ENCODE measurements at places on chromosomes 7 and 10.

DNA sequence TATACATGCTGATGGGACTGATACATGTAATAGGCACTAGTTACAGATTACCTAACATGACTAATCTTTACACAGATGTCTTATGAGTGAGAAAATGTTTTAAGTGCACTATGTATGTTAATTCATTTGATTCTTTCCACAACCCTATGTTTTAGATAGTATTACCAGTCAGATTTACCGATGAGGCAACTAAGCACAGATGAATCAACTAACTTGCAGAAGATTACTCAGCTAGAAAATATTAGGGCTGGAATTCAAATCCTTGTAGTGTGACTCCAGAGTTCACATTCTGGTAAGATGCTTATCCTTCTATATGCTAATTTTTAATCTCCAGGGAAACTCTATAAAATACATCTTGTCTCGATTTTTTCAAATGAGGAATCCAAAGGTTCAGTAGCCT lies 964.9 kb downstream of the REEP3 start:
- DNase-seq: no peak

DNA sequence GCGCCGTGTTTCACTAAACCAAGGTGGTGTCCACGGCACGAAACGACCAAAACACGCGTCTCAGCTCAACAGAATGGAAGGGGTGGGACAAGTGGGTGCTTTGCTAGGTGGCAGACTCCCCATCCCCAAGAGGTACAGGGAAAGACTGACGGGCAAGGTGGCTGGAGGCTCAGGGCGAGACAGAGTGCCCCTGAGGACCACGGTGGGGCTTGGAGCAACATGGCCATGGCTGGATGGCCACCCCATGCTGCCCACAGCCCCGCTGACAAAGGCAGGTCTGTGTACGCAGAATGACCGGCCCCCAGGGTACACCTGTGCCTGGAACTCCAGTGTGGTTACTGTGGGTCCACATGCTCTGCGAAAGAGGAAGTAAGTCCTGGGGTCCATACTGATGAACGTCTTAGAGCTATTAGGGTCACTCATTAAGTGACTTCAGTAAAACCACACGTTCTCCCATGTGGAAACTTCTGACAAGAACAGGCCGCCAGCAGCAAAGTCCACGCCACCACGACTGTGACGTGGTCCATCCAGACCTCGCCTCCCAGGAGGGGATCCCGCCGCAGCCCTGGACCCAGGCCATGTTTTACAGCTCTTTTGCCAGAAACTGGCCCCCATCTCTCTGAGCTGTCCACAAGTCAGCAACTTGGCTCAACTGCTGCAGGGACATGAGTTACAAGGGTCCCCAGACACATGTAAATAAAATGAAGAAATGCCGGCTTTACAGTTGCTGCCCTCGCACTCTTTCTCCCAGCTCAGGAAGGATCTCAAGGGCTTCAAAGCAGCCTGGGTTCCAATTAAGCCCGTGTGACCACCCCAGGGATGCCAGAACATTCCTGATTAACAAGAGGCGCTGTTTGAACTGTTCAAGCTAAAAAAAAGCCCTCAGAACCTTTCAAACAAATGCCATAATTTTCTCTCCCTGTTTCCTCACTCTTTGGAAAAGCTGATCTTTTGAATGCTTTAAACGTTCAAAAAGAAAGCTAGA lies 66.8 kb downstream of the MAD1L1 start:
- DNase-seq: peak; percentile 66

GRCh38 chr10:59805014-59805413 lies 51.8 kb upstream of the MRLN start:
- no peak for DNase-seq

- DNase-seq: no peak
Observed at GRCh38 chr10:103648251-103648635, 154.7 kb downstream of the NEURL1 start.

- no peak for DNase-seq
Observed at GRCh38 chr10:131493432-131493831, 181.9 kb upstream of the TCERG1L start.

DNA sequence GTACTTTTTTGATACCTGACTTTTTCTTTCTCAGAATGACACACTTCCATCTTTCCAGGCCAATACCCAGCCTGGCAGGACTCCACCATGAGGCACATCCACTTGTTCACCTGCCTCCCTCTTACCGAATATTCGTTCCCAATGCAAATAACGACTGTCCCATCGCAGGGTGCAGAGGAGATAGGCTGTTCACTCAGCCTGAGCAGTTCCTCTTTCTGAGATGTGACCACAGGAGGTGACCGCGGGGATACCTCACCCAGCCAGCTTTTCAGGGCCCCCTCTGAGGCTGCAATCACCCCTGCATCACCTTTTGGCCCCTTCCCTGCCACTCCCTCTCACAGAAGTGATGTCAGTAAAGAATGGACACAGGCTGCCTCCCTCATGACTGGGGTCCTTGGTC lies 28.3 kb downstream of the PTPRN2 start:
- DNase-seq: no peak

GRCh38 chr7:94040254-94040653 lies 36.1 kb upstream of the BET1 start:
- no peak for DNase-seq

DNA sequence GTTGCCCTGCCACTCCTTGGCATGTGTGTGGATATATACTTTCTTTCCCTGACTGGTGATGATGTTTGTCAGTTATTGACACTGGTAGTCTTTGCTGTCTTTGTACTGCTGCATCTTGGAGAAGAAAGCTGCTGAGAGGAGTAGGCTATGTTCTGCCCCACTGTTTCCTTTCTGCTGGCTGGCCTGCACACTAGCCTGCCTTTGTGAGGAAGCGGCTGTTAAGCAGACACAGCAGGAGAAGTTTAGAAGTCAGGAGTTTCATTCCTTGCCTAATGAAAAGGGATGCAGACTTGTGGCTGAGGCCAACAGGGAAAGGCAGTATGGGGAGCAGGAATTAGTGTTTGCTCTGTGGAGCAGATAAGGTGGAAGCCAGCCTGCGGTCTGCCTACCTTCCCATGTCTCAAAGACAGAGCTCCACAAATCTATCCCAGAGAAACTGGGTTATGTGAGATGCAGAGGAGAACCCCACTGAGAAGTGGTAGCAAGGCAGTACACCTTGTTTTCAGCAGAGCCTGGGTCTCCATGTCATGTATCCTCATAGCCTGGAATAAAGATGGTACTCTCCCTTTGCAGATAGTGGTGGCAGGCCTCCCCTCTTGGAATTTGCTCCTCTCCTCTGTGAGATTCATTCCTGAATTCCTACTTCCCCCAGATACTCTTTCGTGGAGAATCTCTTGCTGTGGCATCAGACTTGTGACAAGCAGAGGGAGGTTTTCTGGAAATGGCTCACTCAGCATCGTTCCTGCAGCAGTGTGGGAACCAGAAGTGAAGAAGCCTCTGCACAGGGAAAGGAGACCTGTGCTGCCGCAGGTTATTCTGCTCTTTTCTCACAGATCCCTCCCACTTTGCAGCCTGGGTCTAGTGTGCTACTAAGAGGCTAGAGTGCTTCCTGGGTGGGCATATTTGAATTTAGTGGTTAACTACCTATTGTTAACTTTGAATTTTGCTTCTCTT lies 130.2 kb downstream of the LRRC4 start:
- DNase-seq: no peak

DNA sequence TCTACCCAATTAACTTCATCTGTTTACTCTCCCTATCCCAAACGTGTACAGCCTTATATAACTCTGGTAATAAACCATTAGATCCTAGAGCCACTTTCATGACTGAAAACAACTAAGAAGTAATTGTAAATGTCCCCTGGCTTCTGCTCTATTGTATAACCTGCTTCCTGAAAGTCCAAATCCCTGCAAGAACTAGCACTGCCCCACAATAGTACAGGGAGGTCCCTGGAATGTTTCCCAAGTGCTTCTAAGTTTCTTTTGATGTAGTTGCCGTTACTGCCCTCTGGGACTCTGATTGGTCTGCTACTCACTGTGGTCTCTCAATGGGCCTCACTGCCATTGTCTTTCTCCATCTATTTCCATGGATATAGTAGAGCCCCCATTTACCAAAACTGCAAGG lies 764.0 kb upstream of the GHITM start:
- DNase-seq: no peak

DNA sequence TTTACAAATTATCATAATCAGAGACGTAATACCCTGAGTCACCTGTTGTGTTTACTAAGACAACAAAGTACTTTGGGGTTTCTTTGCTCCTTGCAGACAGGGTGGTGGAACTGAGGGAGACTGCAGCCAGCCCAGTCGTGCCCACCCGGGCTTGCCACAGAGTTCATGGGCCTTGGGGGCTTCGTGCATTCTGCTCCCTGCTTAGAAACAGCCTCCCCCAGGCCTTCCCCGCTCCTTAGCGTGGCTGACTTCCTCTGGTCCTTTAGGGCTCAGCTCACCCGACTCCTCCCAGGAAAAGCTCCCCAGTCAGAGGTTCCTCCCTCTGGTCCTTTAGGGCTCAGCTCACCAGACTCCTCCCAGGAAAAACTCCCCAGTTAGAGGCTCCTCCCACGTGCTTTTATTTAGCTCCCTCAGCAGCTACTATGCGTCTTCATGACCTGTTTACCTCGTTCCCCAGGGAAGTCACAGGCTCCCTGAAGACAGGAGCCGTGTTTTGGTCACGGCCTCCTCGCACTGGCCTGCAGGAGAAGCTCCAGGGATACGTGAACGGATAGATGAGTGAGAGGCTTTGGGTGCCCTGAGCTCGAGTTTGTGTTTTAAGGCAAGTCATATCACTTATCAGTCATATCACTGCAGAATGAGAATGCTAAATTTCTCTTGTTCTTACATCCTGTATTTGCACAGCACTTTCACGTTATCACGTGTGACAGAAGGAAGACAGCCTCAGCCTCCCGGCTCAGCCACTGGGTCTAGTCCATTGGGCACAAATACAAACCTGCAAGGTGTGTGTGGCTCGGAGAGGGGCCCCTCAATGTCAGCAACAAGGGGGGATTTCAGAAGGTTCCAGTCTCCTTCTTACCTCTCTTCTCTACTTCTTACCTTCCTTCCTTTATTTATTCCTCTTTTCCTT lies 52.7 kb upstream of the VIPR2 start:
- no peak for DNase-seq

- no peak for DNase-seq
Observed at GRCh38 chr7:124728610-124729009, 37.0 kb downstream of the GPR37 start.

GRCh38 chr7:149292462-149292823 lies 30.4 kb downstream of the ZNF783 start:
- no peak for DNase-seq

GRCh38 chr7:3415861-3416312 lies 114.8 kb downstream of the SDK1 start:
- no peak for DNase-seq

DNA sequence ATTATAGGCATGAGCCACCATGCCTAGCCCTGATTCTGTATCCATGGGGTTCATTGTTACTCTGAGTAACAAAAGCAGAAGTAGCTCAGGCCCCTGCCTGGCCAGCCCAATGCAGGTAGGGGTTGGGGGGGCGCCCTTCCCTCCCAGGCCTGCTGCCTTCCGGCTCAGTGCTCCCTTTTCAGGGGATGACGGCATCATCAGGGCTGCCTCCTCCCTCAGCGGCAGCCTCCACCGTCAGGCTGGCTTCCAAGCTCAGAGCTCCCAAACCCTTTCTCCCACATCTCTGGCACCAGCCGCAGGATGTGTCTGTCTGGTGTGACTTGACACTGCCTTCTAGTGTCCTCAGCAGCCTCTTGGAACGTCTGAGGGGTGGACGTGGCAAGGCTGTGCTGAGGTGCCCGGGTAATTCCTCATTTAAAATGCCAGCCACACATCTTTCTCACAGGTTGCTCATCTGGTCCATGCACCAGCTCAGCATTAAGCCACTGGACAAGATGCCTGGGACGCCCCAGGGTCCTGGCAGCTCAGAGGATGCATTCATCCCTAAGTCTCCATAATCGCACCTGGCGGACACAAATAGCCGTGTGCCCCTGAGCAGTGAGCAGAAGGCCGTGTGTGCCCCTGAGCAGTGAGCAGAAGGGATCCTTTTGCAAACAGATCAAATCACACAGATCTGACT lies 38.2 kb downstream of the PAPOLB start:
- no peak for DNase-seq

DNA sequence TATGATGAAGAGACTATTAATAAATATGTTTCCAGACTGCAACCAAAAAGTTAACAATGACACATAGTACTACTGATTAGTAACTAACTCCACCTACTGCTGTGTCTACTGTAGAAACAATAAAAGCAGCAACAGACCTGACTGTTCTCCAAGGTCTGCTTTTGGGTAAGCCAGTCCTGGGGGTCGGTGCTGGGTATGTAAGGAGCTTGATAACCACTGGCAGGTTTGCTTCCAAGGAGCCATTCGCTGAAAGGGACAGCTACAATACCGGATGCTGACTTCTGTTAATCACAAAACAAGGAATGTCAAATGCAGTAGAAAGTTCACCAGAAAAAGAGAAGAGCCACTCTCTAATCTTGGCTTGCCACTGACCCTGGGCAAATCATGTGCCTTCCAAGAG lies 17.7 kb downstream of the NCOA4 start:
- no peak for DNase-seq

DNA sequence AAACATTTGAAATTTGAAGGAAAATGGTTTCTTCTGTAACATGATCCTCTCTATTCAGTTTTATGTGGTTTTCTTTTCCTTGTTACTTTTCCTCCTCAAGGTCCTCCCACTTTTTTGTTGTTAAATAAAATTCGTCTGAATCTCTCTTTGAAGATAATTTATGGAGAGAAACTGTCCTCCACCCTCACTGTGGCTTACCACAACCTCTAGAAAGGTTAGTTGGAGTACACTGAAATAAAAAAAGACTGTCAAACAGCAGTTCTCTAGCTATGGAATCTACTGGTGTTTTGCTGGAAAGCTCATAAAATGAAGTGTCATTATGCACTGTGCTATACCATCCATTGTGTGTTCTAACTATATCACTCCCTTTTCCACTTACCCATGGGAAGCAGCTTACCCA lies 189.4 kb downstream of the HDAC9 start:
- DNase-seq: no peak

- peak; percentile 75 for DNase-seq
Observed at GRCh38 chr7:2018569-2019460, 213.9 kb downstream of the MAD1L1 start.

DNA sequence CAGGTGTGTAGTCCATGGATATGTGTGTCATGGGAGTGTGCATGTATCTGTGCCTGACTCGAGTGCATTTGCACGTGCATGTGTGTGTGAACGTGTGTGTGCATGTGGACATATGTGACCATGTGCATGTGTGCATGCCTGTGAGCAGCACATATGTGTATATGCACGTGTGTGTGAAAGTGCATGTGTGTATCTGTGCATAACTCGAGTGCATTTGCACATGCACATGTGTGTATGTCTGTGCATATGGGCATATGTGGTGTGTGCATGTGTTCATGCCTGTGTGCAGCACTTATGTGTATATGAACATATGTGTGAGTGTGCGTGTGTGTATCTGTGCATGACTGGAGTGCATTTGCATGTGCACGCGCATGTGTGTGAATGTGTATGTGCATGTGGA lies 35.2 kb upstream of the GNA12 start:
- no peak for DNase-seq

DNA sequence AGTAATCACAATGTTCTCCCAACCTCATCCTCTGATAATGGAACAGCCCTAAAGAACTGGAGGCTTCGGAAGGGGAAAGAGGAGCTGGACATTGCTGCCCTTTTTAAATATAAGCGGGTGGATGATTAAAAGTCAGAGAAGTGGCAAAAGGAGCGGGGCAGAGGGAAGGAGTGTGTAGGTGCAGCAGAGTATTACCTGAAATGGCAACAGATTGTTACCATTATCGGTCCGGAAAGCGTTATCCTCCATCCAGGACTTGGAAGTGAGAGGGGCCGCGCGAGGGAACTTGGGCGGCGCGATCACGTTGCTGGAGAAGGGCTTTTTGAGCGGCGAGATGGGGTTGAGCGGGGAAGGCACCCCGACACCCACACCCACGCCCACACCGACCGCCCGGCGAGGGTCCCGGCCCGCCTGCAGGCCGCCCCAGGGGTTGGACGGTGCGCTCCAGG lies 51.7 kb downstream of the CPEB3 start:
- no peak for DNase-seq

All from coronary artery (tissue), 2 donors.